ENCODE measurements at places on chromosomes 2 and 18. TPM values are rescaled to one million over a fixed set of nuclear protein-coding genes. Genes with fewer than 3 reads are reported as not detected.

Gene CFC1
- total RNA-seq: not detected

Gene IKZF2
- 11.3 TPM for total RNA-seq

Gene LYPD6B
- total RNA-seq: 0.47 TPM

Gene BCL2L11
- 4.6 TPM for total RNA-seq

All from pericardium fibroblast (primary cell).